ENCODE measurements at places on chromosomes 1 and 21.
A peak's percentile ranks its signal among the peaks of the same experiment; 100 is the strongest.

- no peak for DNase-seq
These were observed 205.2 kb downstream of the GRIK3 start for GRCh38 chr1:36829066-36829465.

- no peak for DNase-seq
These were observed 157.2 kb upstream of the KAZN start for GRCh38 chr1:14441302-14441741.

DNA sequence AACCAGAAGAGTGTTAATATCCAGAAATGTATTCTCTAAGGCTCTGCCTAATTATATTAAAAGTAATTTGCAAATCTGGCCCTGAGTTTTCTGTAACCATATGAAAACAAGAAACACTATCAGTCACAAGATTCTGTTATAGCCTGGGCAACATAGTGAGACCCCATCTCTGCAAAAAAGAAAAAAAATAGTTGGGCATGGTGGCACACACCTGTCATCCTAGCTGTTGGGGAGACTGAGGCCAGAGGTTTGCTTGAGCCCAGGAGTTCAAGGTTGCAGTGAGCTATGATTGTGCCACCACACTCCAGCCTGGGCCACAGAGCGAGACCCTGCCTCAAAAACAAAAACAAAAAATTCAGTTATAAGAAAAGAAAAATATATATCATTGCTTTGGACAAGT, 25.6 kb downstream of the C1orf21 start:
- DNase-seq = no peak

DNA sequence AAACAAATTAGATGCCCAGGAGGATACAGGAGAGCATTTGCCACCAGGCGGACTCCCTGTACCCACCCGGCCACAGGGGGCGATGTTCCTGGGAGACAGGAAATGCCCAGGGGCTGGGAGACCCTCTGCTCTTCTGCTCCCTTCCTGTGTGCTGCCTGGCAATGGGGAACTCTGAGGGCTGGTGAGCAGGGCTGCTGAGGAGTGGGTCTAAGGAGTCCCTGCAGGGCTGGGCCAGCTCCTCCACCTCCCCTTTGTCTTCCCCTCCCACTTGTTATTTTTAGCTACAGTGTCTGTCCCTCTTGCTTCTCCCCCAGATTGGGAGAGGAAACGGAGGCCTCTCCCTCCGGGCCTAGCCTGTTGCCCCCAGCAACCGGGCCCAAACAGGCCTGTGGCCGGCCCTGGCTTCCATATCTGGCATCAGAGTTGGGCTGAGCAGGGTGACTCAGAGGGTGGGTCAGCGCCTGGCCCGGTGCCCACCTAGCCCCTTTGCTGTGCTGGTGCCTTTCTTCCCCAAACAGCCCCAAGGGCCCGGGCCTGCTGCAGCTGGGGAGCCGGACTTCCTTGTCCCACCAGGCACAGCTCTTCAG, 11.6 kb downstream of the LMNA start:
- DNase-seq = peak; percentile 72

DNA sequence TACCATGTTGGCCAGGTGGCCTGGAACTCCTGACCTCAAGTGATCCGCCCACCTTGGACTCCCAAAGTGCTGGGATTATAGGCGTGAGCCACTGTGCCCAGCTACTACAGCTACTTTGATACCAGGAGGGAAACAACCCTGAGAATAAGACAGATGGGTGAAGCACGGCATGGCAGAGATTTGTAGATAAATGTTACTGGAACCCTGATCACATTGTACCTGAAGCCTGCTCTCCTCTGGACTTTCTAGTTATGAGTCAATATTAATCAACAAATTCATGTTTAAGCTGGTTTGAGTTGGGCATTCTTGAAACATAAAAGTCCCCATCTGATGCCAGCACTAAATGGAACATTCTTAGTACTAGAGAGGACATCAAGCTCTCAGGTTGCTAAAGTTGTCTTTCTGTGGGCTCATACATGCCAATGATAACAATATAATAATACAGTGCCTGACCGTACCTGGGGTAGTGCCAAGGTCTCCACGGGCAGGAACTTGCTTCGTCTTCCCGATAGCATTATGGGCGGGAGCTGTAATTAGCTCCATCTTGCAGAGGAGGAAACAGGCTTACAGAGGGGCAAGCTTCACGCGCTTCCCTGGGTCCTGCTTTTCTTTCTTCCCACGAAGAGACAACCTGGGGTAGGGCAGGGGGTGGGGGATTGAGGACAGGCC, 30.7 kb upstream of the SLC19A1 start:
- DNase-seq = no peak

DNA sequence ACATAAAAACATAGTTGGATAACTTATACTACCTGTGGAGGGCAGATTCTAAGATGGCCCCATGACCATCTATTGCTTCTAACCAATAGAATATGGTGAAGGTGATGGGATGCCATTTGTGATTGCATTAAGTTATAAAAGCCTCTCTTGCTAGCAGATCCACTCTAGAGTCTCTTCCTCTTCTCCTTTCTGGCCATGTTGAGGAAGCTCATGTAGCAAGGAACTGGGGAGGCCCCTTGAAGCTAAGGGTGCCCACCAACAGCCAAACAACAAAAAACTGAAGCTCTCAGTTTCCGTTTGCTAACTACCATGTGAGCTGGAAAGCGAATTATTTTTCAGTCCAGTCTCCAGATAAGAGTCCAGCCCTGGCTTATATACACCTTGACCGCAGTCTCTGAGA, 16.0 kb upstream of the AGO1 start:
- no peak for DNase-seq

DNA sequence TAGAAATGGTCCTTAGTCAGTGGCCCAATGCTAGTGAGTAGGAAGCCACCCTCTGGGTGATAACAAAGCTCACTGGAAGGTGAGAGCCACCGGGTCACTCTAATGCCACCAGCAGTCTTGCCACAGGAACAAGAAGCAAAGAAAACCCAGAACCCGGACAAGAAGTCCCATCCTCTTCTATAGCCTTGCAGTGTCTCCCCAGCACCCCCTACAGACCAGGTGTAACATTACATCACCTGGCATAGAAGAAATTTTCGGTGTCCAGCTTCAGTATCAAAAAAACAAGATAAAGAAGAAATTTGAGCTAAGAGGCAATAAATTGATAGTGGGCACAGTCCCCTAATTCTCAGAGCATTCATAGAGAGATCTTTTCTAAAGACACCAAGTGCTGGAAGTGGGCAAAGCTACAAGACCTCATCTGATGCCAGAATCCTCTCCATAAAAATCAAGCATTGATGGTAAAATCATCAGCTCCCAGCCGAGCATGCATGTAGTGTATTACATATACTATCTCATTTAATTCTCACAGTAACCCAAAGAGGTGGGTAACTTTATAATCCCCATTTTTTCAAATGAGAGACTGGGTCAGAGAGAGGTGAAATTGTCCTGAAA, 491.0 kb downstream of the MATN1 start:
- no peak for DNase-seq

GRCh38 chr1:167542109-167543032, 11.2 kb downstream of the CREG1 start:
- no peak for DNase-seq
